Right kidney (tissue), 9 donors: ENCODE measurements at places on chromosomes 5 and 9.

DNA sequence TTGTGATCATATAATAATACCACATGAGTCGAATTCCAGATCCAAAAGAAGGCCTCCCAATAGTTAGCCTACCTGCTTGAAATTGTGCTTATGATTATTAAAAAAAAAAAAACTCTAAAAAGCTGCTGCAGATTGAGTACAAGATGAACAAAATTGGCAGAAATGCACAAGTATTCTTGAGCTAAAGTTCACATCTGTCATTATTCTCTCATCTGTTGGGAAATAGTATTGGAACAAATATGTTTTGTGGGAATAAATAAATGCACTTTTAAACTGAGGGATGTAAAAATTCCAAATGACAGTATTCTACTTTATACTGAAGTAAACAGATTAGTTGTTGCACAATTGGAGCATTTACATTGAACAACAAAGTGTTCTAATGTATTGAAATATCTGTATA is 15.7 kb downstream of the DAB2 start:
- DNase-seq: no peak

GRCh38 chr5:58735637-58736036 is 152.8 kb downstream of the RAB3C start:
- DNase-seq: no peak

GRCh38 chr5:6686915-6687409 is 26.3 kb upstream of the TENT4A start:
- peak; percentile 70 for DNase-seq

GRCh38 chr5:127260686-127261085 is 29.9 kb upstream of the MEGF10 start:
- DNase-seq: no peak

- no peak for DNase-seq
These were observed 208.7 kb upstream of the RAI14 start for GRCh38 chr5:34447424-34447823.

- DNase-seq: no peak
These were observed 116.2 kb downstream of the WNK2 start for GRCh38 chr9:93300175-93300572.

- DNase-seq: no peak
These were observed 12.5 kb upstream of the SHB start for GRCh38 chr9:38081356-38082108.

GRCh38 chr5:111741278-111741677 is 15.7 kb downstream of the NREP start:
- DNase-seq: no peak

DNA sequence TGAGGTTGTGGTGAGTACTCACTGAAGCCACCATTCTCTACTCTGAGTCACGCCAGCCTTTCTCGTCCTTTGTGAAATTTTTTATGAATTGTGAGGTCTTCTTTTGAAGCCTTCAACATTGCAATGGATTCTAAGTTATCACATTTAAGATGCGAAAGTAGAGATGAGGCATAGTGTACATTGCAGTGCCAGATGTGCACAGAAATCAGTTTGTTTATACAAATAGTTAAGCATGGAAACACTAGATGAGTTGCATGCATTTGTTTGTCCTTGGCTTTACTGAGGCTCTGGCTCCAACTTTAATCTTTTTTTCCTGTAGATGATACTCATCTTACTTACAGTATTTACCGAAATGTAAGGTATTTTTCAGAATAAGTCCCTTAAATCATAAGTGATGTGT is 453.7 kb upstream of the RIOK2 start:
- no peak for DNase-seq

DNA sequence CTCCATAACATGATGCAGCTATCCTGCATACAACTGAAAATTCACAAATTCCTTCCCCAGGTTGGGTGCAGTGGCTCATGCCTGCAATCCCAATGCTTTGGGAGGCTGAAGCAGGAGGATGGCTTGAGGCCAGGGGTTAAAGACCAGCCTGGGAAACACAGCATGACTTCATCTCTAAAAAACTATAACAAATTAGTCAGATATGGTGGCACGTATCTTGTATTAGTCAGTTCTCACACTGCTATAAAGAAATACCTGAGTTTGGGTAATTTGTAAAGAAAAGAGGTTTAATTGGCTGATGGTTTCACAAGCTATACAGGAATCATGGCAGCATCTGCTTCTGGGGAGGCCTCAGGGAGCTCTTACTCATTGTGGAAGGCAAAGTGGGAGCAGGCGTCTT is 56.4 kb upstream of the DAPK1 start:
- DNase-seq: no peak

DNA sequence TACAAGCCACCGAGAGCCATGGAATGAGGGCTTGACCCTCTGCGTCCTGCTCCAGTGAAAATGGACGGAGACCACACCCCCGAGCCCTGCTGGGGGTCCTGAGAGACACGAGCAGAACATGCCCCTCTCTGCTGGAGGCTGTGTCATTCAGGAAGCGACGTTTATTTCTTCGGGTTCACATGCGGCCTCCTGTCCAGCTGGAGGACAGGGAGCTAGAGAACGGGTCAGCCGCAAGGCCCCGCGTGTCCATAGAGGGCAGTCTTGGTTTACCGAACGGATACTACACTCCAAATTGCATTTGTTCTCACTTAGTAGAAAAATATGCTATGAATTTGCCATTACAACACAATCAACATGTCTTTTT is 36.1 kb downstream of the MRPL36 start:
- DNase-seq: no peak

- no peak for DNase-seq
These were observed 18.8 kb downstream of the BRD8 start for GRCh38 chr5:138159666-138160065.

DNA sequence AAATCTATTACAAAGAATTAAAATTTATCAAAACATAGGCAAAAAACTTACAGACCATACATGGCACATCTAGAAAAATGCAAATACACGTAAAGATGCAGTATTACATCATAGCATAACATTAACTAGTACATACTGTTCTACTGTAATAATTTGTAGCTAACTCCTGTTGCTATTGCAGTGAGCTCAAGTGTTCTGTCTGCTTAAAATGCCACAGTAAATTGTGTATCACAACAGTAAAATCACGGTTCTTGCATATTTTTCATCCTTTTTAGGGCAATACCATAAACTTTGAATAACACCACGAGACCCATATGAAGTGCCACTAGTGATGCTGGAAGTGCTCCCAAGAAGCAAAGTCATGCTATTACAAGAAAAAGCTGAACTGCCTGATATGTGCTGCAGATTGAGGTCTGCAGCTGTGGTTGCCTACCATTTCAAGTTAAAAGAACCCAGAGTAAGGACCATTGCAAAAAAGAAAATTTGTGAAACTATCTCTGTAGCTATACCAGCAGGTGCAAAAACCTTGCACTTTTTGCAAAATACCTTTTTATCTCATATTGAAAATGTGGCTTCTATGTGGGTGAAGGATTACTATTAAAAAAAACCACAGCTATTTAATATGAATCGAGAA is 14.2 kb downstream of the HOMER1 start:
- no peak for DNase-seq
